ENCODE measurements at places on chromosomes 7 and 10.

DNA sequence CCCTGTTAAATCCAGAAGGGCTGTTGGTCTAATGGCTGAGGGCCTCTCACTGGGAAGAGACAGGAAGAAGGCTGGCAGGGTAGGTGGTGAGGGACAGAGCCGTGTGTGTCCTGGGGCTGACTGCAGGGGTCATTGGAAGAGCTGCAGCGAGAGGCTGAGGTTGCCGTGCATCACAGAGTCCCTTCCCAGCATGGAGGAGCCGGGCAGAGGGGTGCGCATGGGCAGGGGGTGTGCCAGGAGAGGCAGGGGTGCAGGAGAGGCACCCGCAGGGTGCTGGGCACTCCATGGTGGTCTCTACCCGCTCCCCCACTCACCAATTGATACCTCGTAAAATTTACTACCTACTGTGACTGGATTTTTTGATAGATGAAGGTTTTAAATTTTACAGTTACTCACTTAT, 124.3 kb downstream of the ACTR3B start:
- no peaks in the 10 kb centered on the region for H3K27me3 ChIP-seq
- no peaks in the 10 kb centered on the region for H3K4me1 ChIP-seq

DNA sequence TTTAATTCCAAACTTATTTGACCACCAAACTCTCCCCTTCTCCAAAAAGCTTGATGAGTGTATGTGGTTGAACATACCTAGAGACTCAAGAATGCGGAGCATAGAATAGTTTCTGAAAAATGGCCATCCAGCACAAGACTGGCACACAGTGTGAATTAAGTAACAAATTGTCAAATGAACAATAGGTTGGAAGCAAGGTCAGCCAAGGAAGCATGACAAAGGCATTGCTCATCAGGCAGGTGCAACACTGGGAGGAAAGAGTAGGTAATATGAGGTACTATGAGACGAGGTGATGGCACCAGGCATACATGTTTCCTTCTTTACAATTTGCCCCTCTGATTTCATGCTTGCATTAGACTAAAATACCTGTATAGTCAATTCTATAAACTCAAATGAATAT, 73.7 kb downstream of the DKK1 start:
- no peak overlapping the region for H3K27ac ChIP-seq
- no peak for DNase-seq
- H3K27me3 ChIP-seq, result no peaks in the 10 kb centered on the region
- H3K4me3 ChIP-seq, result no peak overlapping the region
- H3K36me3 ChIP-seq, result no peaks in the 10 kb centered on the region

- DNase-seq, result no peak
- H3K36me3 ChIP-seq, result no peaks in the 10 kb centered on the region
- H3K4me3 ChIP-seq, result no peak overlapping the region
- H3K27ac ChIP-seq, result no peak overlapping the region
- no peaks in the 10 kb centered on the region for H3K27me3 ChIP-seq
- H3K4me1 ChIP-seq, result peaks cover 17% of the 10 kb centered on the region
Observed at GRCh38 chr10:31347705-31348104, 28.7 kb downstream of the ZEB1 start.

- peak; percentile 52 for DNase-seq
- H3K4me3 ChIP-seq, result no peak overlapping the region
- no peaks in the 10 kb centered on the region for H3K36me3 ChIP-seq
- H3K4me1 ChIP-seq, result no peaks in the 10 kb centered on the region
- no peaks in the 10 kb centered on the region for H3K27me3 ChIP-seq
Observed at GRCh38 chr7:51274001-51274400, 42.6 kb downstream of the COBL start.

DNA sequence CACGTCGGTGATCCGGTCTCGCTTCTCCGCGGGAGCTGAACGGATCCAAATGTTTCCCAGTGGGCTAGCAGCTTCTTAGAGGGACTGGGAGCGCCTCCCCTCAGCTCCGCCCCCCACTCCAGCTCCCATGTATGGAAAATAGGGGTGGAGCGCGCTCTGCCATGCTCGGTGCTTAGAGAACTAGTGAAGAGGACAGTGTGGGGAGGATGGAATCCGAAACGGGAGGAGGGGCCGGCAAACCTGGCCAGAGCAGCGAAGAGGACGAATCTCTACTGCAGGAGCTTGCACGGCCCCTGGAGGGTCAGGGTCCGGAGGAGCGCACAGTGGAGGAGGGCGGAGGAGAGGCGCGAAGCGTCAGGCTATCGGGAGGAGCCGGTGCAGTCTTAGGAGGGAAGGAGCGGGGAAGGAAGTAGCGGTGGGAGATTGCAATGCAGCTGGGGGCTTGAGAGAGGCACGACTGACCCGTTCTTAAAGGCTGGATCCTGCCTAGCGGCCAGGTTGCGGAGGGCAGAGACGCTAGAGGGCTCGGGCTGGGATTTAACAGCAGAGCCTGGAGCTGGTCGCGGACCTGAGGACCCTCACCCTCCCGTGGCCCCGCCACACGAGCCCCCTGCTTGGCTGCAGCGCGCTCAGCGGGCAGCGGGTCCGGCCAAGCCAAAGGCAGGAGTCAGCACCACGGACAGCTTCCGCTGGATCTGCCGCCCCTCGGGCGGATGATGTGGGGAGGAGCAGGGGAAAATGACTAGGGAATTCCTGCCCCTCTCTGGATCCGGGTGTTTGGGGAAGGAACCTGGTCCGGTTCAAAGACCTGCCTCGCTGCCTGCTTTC, at the start of gene PRLHR:
TSS of gene PRLHR (minus strand) at position 51 of the 828 bp plus-strand sequence. CDS start 404 bp downstream, outside the sequence.
- H3K27me3 ChIP-seq, result peaks cover 34% of the 10 kb centered on the region
- H3K36me3 ChIP-seq, result no peaks in the 10 kb centered on the region
- no peak within 1 kb of the TSS for H3K27ac ChIP-seq

GRCh38 chr10:29735628-29736365, 101.0 kb upstream of the SVIL start:
- H3K36me3 ChIP-seq, result no peaks in the 10 kb centered on the region
- peak overlapping the region; percentile 94 for H3K27ac ChIP-seq
- H3K4me1 ChIP-seq, result peaks cover 13% of the 10 kb centered on the region
- H3K4me3 ChIP-seq, result peak overlapping the region; percentile 75
- H3K27me3 ChIP-seq, result no peaks in the 10 kb centered on the region

GRCh38 chr10:61975391-61975932, 74.0 kb downstream of the ARID5B start:
- DNase-seq, result no peak
- H3K4me1 ChIP-seq, result no peaks in the 10 kb centered on the region
- H3K27me3 ChIP-seq, result no peaks in the 10 kb centered on the region

DNA sequence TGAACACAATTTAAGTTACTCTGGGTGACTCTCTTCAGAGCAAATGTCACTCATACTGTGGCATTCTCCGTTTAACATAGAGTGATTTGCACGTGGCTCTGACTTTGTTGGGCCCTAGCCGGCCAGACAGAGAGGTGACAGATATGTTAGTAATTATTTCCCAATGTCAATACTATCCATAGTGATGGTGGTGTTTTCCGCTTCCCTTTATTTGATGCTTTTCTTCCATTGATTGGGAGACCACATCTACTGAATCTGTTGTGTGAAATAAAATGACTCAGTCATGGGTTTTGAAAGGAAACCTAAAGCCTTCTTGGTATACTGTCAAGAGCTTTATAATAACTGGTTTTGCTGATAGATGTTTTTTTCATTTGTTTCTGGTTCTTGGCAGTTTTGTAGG, 7.4 kb downstream of the AVL9 start:
- H3K27me3 ChIP-seq, result no peaks in the 10 kb centered on the region
- H3K4me3 ChIP-seq, result no peak overlapping the region
- DNase-seq, result no peak
- no peak overlapping the region for H3K27ac ChIP-seq

- H3K27ac ChIP-seq, result no peak overlapping the region
- no peaks in the 10 kb centered on the region for H3K27me3 ChIP-seq
- DNase-seq, result no peak
- no peaks in the 10 kb centered on the region for H3K4me1 ChIP-seq
Observed at GRCh38 chr10:61732629-61733278, 70.0 kb downstream of the CABCOCO1 start.

- H3K27ac ChIP-seq, result peak within 1 kb of the TSS; percentile 46
- DNase-seq, result peak; percentile 61
- H3K27me3 ChIP-seq, result no peaks in the 10 kb centered on the region
- peak within 1 kb of the TSS; percentile 65 for H3K4me3 ChIP-seq
Observed at GRCh38 chr10:93893646-93894515, at the start of gene SLC35G1. SLC35G1 (plus strand) TSS chr10:93893978; CDS start chr10:93894034, 56 bp downstream.

GRCh38 chr10:69728335-69728870, 73.3 kb upstream of the COL13A1 start:
- H3K4me1 ChIP-seq, result peaks cover 3% of the 10 kb centered on the region
- H3K4me3 ChIP-seq, result no peak overlapping the region
- no peaks in the 10 kb centered on the region for H3K36me3 ChIP-seq
